ENCODE measurements at places on chromosomes 2 and 18. TPM values are rescaled to one million over a fixed set of nuclear protein-coding genes. Genes with fewer than 3 reads are reported as not detected.
A peak's percentile ranks its signal among the peaks of the same experiment; 100 is the strongest.

DNA sequence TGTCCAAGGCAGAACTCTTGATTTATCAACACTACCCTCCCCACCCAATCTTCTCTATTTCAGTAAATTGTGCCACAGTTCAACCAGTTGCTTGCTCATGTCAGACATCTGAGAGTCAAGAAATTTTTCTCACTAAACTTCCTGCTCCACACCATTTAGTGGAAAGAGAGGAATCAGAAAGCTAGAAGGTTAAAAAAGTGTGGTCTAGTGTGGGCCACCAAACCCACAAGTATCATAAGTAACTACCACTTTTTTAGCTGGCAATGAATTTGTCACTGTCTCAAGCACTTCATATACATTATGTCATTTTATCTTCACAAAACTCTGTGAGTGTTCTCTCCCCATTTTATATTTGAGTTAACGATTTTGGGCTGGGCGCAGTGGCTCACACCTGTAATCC is 16.6 kb upstream of the MSTN start:
- DNase-seq, result no peak

- no peak for DNase-seq
Measured at GRCh38 chr2:235311044-235311443, 182.8 kb upstream of the AGAP1 start.

DNA sequence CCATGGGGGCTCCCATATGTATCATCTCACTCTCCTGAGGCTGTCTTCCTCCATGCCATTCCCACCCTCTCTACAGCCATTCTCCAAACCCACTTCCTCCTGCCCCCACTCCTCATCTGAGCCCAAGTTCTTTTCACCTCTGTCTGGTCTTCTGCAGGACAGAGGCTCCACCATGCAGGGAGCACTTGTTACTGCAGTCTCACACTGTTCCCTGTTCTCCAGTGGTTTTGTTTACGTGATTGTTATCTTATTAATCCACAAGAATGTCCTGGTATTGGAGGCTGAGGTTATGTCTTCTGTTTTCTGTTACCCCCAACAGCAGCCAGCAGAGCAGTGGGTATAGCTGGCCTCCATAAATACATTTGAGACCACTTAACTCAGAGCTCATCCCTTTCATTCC is 51.4 kb downstream of the PAX8 start:
- DNase-seq, result no peak

DNA sequence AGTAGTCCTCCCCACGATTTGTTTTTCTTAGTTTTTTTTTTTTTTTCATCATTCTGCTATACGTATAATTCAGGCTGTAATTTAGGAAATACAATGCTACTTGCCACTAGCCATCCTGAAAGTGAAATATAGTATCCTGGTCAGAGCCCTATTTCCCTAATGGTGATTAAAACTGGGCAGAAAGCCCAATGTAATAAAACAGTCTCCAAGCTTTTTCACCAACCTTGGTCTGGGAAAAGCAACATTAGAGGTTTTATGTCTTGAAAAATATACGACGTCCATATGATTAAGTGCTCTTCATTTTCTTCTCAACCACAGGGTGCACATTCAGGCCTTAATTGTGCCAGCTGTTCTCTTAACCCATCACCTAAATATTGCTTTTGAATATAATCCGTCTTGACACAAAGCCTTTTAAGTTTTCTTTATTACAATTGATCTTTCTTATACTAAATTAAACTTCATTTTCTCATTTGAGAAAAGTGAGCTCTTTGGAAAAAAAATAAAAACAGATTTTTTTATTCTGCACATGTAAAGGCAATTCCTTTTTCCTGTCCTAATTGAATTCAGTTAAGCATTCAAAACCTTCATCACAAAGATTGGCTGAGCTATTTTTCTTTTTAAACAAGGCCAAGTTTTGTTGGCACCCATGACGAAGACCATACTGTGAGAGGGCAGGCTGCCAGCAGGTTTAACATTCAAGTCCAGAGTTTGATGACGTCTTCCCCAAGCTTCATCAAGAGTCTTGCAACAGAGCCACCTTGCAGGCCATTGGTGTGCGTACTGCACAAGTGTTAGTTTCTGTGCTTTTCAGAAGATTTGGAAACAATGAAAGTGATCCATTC is 52.7 kb downstream of the MAP2 start:
- DNase-seq, result peak; percentile 19

- DNase-seq, result no peak
Measured at GRCh38 chr2:119116411-119117295, 41.9 kb downstream of the C1QL2 start.

DNA sequence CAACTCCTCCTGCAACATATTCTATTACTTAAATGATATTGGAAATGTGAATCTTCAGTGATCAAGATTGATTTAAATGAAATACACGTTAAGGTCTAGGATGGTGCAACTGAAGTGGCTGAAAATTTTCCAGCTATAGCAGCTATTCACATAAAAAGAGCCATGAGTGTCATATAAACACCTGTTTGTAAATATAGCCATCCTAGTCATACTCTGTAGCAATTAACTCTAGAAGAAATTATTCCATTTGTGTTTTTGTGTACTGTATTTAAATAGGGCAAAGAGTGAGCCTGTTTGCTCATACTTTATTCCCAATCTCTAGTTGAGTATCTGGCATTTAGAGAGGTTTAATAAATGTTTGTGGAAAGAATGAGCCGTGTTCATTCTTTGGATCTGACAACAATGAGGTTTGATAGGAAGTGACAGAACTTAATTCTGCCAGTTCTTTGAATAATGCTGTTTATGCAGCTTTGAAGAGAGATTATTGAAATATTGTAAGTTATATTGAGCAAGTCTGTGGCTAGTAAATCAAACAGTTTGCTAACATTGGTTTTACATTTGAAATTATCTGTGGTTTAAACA is 49.7 kb downstream of the BABAM2 start:
- DNase-seq, result no peak

DNA sequence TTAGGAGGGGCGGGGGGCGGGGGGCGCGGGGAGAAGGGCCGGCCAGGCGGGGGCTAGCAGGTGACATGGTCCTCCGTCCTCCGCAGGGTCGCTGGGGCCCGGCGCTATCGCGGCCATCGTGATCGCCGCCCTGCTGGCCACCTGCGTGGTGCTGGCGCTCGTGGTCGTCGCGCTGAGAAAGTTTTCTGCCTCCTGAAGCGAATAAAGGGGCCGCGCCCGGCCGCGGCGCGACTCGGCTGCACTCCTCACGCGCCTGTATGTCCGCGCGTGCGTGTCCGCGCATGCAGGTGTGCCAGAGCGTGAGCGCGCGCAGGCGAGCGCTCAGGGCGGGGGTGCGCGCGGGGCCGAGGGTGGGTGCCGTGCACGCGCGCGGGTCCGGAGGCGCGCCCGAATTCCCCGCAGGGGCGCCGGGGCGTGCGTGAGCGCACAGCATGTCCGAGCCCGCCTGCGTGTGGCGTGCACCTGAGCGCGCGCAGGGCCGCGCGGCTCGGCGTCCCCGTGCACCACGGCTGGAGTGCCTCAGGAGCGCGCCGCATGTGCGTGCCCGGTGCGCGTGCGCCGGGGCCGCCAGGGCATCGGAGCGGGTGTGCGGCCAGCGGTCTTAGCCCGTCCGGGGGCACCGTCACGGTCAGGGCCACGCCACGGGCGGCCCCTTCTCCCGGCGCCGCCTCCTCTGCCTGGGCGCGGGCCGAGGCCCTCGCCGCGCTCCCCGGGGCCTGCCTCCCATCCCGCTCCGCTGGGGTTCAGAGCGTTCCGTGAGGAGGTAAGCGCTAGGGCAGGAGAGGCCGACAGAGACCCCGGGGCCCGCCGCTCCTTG is 6.3 kb downstream of the SNORC start:
- no peak for DNase-seq

GRCh38 chr18:63683152-63683551 is 19.6 kb upstream of the SERPINB11 start:
- DNase-seq, result peak; percentile 23

GRCh38 chr2:151904021-151904420 is 75.8 kb upstream of the ARL5A start:
- DNase-seq, result no peak

DNA sequence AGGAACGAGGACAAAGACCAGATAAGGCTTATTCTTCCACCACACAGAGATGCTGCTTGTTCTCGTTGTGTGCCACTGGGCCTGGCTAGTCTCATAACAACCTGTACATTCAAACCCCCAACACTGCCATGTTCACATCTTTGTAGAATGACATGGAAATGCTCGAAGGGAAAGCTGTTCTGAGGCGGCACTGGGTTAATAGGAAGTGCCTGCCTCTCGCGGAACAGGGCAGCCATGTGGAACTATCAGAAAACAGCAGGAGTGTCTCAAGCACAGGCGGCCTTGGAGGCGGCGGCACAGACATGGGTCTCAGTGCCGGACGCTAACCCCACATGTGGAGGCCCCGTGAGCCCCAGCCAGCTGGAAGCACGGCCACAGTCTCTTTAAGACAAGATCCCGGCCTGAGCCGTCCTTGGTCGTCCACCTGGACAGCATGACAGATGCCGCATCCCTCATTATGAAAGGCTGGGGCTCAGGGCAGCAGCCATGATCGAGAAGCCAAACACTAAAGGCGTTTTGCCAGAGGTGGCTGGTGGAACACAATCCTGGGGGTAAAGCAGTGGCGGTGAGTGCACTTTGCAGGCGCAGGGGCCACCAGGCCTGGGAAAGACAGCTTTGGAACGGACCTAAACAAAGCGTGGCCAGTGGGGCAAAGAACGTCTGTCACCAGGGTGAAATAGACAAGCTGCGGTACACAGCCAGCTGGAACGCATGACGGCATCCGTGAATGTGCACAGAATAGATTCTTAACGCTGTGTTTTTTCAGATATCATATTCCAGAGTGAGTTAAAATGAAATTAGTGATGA is 161.0 kb downstream of the HDAC4 start:
- DNase-seq, result no peak

DNA sequence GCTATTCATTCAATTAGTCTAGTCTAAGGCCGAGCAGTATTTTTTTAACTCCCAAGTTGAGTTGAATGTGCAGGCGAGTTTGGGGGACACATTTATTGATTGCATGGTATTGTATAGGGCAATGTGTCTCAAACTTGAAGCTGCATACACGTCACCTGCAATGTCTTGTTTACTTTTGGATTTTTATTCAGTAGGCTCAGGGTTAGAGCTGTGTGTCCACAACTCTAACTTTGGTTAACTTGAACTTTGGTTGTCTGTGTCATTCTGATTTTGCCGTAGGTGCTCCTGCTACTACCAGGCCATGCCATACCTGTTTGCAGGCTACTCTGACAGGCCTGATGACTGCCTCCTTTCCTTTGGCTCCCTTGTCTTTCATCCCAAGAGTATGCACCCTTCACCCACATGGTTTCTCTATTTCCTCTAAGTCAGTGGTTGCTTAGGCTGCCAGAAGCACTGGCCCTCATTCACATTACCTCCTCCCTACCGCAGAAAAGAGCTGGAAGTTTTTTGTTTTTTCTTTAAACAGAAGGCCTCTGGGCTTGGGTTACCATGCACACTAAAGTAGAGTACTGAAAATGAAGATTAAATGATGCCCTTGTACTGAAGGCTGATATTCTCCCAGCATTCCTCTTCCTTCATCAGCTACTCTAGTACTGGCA is 219.4 kb upstream of the SPOPL start:
- DNase-seq, result no peak

DNA sequence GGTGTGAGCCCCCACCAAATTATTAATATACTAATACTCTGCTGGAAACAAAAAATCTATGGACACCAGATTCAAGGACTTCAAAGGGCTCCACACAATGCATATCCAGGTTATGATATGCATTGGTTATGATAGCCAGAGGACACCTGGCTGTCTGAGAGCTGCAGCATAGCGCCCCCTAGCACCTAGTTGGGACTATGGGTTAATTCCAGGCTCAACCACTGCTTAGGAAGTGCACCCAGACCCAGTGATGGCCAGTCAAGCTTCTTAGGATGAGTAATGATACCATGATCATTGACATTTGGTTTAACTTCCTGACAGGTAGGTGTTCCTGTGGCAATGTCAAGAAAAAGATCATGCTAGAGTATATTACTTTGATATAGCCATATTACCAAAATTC is 3.8 kb upstream of the FRZB start:
- DNase-seq, result no peak

DNA sequence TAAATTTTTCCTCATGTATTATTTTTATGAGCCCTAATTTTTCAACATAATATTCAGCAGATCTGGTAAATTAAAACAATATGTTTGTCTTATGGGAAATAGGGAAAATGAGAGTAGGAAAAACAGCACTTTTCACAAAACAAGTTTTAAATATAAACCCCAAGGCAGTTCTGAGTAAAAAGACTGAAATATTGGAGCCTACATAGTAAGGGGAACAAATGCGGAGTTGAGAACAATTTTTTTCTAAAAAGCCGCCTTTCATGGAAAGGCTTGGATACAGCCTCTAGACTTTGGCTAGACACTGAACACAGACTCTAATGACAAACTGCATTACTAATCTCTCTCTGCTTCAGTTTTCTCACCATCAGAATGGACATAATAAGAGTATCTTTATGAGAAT is 174.1 kb downstream of the NOL4 start:
- DNase-seq, result no peak

GRCh38 chr2:12430407-12431133 is 286.2 kb upstream of the TRIB2 start:
- DNase-seq, result no peak

DNA sequence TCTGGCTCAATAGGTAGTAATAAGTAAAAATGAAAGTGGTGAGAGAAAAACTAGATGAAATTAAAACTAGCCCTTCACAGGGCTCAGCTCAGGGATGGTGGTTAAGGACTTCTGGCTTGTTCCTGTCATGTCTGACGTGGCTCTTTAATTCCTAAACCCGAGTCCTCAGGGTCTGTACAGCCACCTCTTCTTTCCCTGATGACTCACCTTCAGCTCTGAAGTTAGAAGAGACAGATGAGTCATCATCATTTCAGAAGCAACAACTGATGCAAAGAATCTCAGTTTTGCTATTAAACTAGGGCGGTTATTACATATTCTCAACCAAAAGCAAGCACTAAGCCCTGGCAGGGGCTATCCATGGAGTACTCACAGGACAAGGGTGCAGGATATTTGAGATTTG is 24.0 kb upstream of the ITGB6 start:
- DNase-seq, result no peak

SLC66A2 gene
- 22.7 TPM for total RNA-seq

MALL gene
- total RNA-seq, result 7.1 TPM

RPRM gene
- total RNA-seq, result 3.2 TPM

AFF3 gene
- total RNA-seq, result 8.1 TPM

SPP2 gene
- total RNA-seq, result not detected

OTOF gene
- total RNA-seq, result 0.69 TPM

OST4 gene
- total RNA-seq, result 199 TPM

SAG gene
- not detected for total RNA-seq

SERPINB10 gene
- 3.9 TPM for total RNA-seq
